Activated CD4-positive, CD25-positive, alpha-beta regulatory T cell (primary cell): ENCODE measurements at places on chromosomes 12 and 14.

- no peak for DNase-seq
Measured at GRCh38 chr14:54769951-54770863, 132.4 kb downstream of the GCH1 start.

- DNase-seq, result no peak
Measured at GRCh38 chr14:95770777-95771176, 56.9 kb upstream of the TCL1A start.

GRCh38 chr14:33855672-33856071 lies 95.2 kb downstream of the EGLN3 start:
- no peak for DNase-seq

DNA sequence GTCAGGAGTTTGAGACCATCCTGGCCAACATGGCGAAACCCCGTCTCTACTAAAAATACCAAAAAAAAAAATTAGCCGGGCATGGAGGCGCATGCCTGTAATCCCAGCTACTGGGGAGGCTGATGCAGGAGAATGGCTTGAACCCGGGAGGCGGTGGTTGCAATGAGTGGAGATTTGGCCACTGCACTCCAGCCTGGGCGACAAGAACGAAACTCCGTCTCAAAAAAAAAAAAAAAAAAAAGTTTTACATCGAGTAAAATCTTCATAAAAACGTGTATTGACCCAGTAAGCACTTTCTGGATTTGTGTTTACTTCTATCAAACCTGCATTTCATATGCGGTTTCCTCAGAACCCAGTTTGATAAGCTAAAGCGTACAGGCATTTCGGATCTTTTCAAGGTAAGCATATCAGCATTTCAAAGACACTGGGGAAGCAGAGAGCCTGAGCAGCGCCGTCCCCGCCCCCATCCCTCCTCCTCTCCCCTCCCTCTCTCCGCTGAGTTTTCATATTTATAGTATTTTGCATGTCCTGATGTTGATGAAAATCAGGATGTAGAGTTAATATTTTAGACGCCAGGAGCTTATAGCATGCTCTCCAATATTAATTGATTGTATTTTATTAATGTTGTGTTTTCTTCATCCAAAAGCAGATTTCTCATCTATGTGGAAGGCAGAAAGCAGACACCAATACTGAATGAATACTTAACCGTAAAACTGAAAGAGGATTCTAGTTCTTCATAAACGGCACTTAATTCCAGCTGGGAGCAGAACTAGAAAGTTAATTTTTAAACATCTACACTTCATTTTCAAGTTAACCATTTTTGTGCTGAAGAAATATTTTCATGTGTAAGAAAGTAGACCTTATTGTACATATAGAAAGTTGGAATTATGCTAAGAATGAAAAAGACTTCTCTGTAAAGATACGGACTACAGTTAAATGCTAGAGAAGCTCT lies 9.2 kb upstream of the HIP1R start:
- no peak for DNase-seq

- no peak for DNase-seq
Measured at GRCh38 chr12:131147894-131148293, 194.2 kb downstream of the ADGRD1 start.

DNA sequence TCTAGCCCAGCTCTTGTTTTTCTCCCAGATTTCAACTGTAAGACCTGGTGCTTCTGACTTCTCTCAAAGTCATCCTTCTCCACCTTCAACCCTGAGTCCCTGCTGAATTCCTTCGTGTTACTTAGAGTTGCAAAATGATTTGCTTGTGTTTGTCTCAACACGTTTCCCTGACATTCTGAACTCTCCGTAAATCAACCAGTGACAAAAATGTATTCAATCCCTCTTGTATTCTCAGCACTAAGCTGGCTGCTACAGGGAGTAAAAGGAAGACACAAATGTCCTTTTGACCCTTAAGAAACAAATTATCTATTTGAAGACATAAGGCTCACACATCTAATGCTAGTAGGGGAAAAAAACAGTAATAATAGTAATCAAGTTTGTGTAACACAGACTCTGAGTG lies 514.0 kb upstream of the TMPO start:
- DNase-seq, result no peak

- no peak for DNase-seq
Measured at GRCh38 chr12:98751580-98752115, 106.6 kb downstream of the APAF1 start.
